ENCODE measurements at places on chromosomes 5 and 9. TPM values are rescaled to one million over a fixed set of nuclear protein-coding genes. Genes with fewer than 3 reads are reported as not detected.

Gene GADD45G
- not detected for polyA plus RNA-seq

Gene PPP1R26
- polyA plus RNA-seq = 15.0 TPM

Gene PCDHAC2
- polyA plus RNA-seq = not detected

Gene CDH12
- 1.7 TPM for polyA plus RNA-seq

Gene TLR4
- polyA plus RNA-seq = not detected

Gene GHR
- not detected for polyA plus RNA-seq

- no peaks in the 10 kb centered on the region for H3K36me3 ChIP-seq
- H3K4me3 ChIP-seq = no peak overlapping the region
- no peaks in the 10 kb centered on the region for H3K4me1 ChIP-seq
Measured at GRCh38 chr9:10571699-10572098, 41.1 kb downstream of the PTPRD start.

DNA sequence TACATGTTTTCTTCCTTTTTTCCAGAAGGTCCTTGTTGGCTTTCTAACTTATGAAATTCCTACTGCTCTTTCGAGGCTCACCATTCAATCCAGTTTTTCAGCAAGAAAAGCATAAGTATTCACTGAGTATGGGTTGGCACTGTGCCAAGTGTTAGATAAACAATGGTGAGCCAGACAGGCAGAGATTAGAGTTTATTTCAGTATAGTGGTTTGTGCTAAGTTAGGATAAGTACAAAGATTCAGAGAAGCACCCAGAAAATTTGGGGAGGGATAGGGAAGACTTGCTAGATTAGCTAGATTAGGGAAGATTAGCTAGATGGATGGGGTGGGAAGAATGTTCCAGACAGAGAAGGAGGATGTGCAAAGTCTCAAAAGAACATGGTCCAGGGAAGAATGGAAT lies 122.9 kb downstream of the OXCT1 start:
- no peaks in the 10 kb centered on the region for H3K27me3 ChIP-seq
- H3K27ac ChIP-seq = no peak overlapping the region
- no peak for DNase-seq
- H3K4me1 ChIP-seq = no peaks in the 10 kb centered on the region
- peaks cover 26% of the 10 kb centered on the region for H3K36me3 ChIP-seq

DNA sequence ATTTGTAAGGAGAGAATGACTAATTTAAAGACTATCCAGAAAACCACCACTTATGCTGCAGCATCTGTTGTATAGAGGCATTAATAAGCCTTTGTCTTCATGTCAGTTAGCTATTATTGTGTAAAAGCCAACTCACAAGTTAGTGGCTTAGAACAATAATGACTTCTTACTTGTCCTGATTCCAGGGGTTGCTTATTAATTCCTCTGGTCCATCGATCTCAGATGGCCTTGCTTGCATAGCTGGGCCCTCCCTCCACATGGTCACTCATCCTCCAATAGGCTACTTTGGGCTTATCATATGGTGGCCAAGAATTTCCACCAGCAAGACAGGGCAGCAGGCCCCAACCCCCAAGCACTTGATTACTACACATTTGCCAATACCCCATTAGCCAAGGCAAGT lies 44.5 kb upstream of the STK32A start:
- no peaks in the 10 kb centered on the region for H3K36me3 ChIP-seq
- H3K4me1 ChIP-seq = no peaks in the 10 kb centered on the region
- H3K27me3 ChIP-seq = no peaks in the 10 kb centered on the region
- H3K27ac ChIP-seq = no peak overlapping the region
- DNase-seq = no peak

- no peak for DNase-seq
- no peak overlapping the region for H3K4me3 ChIP-seq
- no peak overlapping the region for H3K27ac ChIP-seq
- no peaks in the 10 kb centered on the region for H3K36me3 ChIP-seq
- H3K27me3 ChIP-seq = no peaks in the 10 kb centered on the region
Measured at GRCh38 chr5:116135344-116135743, 50.5 kb downstream of the COMMD10 start.

DNA sequence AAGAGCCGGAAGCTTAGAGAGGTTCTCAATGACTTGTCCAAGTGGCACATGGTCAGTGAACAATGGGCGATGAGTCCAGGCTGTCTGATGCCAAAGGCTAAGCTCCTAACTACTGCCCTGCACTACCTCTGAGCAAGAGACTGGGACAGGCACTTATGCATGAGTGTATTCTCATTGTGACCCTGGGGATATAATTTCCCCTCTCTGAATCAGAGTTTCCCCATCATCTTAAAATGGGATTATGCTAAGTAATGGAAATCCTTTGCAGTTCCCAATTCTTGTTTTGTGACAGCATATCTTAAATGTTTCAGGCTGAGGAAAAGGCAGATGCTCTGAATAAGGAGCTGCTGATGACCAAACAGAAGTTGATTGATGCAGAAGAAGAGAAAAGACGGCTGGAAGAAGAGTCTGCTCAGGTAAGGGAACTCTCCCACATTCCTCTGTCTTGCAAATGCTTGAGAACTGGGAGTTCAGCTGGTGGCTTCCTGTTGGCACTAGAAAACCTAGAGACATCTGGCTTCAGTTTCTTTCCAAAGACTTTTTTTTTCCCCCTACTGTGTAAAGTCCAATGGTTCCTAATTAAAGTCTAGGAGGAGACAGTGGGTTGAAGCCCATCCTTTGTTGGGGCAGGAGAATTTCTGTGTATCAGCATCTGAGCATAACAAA lies 64.1 kb downstream of the GPR21 start:
- peaks cover 65% of the 10 kb centered on the region for H3K36me3 ChIP-seq
- no peak overlapping the region for H3K4me3 ChIP-seq
- DNase-seq = no peak

DNA sequence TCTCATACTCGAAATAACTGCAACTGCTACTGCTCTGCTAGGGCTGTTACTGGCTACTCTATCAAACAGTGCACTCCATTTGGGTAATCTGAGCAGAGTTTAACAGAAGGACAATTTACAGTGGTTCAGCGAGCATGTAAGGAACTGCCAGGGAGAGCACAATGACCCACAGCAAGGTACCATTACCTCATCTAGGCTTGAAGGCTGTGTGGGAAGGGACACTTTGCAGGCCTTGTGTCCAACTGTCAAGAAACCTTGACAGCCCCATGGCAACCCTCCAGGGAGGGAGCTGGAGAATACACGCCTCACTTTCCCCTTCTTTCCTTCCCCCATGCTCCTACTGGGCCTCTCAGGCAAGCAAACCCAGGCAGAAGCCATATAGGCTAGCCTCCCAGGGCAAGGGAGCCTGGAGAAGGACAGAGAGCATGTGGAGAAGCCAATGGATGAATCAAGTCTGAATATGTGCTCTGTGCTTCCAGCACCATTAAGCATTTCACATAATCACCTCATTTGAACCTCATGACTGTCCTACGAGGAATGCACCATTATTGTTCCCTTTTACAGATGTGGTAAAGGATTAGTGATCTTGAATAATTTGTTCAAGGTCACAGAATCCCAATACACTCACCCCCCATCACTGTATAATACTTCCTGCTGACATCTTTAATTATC lies 49.9 kb upstream of the JAK2 start:
- peaks cover 25% of the 10 kb centered on the region for H3K4me1 ChIP-seq
- H3K4me3 ChIP-seq = no peak overlapping the region
- no peaks in the 10 kb centered on the region for H3K27me3 ChIP-seq
- H3K27ac ChIP-seq = no peak overlapping the region

GRCh38 chr5:167511-167910 lies 23.8 kb upstream of the LRRC14B start:
- no peak for DNase-seq
- peaks cover 67% of the 10 kb centered on the region for H3K27me3 ChIP-seq
- peaks cover 22% of the 10 kb centered on the region for H3K4me1 ChIP-seq
- H3K27ac ChIP-seq = no peak overlapping the region
- H3K36me3 ChIP-seq = no peaks in the 10 kb centered on the region

DNA sequence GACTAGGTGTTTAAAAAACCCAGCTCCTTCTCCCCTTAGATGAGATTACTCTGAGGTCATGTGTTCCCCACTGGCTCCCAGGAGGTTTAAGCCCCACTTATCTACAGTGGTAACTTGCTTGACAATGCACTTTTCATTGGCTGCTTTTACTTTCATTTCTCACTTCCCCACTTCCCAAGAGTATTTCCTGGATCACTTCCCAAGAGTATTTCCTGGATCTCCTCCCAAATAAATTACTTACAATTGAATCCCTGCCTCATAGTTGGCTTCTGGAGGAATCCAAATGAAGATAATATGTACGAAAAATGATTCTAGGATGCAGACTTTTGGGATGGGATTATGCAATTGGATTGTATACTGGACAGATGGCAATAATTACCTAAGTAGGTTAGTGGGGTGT lies 47.1 kb upstream of the CHSY3 start:
- no peaks in the 10 kb centered on the region for H3K36me3 ChIP-seq
- DNase-seq = no peak
- no peaks in the 10 kb centered on the region for H3K27me3 ChIP-seq
- H3K27ac ChIP-seq = no peak overlapping the region
- no peak overlapping the region for H3K4me3 ChIP-seq

DNA sequence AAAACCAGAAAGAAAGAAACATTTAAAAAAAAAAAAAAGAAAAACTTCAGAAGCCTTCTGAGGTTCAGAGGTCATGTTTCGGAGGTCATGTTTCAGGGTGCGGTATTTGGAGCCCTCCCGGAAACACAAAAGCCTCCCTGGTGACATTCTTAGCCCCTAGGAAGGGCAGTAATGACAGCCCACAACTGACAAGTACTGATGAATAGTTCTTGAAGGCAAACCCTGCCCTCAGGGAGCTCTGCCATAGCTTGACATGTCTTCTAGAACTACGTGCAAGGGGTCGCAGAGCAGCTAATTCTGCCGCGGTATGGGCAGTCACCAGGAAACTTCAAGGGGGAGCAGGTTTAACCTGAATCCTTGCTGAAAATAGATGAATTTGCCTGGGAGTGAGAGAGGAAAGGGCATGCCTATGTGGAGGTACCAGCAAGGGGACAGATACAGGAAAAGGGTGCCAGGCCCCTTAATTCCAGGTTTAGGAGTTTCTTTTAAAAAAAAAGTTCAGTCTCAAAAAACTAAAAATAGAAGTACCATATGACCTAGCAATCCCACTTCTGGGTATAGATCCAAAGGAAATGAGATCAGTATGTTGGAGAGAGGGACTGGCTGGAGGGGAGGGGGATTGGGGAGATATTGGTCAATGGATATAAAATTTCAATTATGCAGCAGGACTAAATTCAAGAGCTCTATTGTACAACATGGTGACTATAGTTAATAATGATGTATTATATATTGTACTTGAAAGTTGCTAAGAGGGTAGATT lies 98.4 kb downstream of the C9orf152 start:
- DNase-seq = no peak
- H3K27ac ChIP-seq = no peak overlapping the region
- H3K36me3 ChIP-seq = no peaks in the 10 kb centered on the region
- no peak overlapping the region for H3K4me3 ChIP-seq
- no peaks in the 10 kb centered on the region for H3K4me1 ChIP-seq

GRCh38 chr5:92758552-92758951 lies 822.5 kb downstream of the NR2F1-AS1 start:
- no peak overlapping the region for H3K27ac ChIP-seq
- H3K36me3 ChIP-seq = no peaks in the 10 kb centered on the region
- no peaks in the 10 kb centered on the region for H3K27me3 ChIP-seq

GRCh38 chr5:72018143-72018803 lies 89.0 kb upstream of the MAP1B start:
- no peaks in the 10 kb centered on the region for H3K36me3 ChIP-seq
- peaks cover 6% of the 10 kb centered on the region for H3K4me1 ChIP-seq
- H3K27ac ChIP-seq = no peak overlapping the region
- peak; percentile 70 for DNase-seq
- H3K27me3 ChIP-seq = peaks cover 8% of the 10 kb centered on the region
- no peak overlapping the region for H3K4me3 ChIP-seq

- H3K27me3 ChIP-seq = no peaks in the 10 kb centered on the region
- no peaks in the 10 kb centered on the region for H3K36me3 ChIP-seq
- peaks cover 7% of the 10 kb centered on the region for H3K4me1 ChIP-seq
Measured at GRCh38 chr9:94904806-94905205, 178.3 kb downstream of the AOPEP start.

DNA sequence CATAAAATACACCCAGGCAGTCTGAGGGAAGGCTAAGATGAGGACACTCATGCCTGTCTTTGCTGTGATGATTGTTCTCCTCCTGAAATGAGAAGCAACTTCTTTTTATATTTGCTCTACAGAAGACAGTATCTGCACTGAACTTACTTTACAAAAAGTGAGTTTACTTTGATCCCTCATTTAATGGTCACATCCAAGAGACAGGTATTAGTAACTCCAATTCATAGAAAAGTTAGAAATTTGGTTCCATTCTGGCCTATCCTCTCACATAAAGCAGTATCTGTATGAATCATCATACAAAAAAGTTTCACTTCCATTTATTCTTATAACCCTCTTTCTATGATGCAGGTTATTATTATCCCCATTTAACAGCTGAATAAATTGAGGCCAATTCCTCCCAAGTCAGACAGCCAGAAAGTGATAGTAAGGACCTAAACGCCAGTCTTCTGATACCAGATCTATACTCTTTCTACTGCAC lies 15.2 kb downstream of the TSTD2 start:
- H3K27ac ChIP-seq = no peak overlapping the region
- no peak overlapping the region for H3K4me3 ChIP-seq
- DNase-seq = no peak
- H3K27me3 ChIP-seq = no peaks in the 10 kb centered on the region

GRCh38 chr5:124678468-124678867 lies 68.0 kb downstream of the ZNF608 start:
- no peaks in the 10 kb centered on the region for H3K36me3 ChIP-seq
- no peak for DNase-seq
- H3K27me3 ChIP-seq = no peaks in the 10 kb centered on the region

DNA sequence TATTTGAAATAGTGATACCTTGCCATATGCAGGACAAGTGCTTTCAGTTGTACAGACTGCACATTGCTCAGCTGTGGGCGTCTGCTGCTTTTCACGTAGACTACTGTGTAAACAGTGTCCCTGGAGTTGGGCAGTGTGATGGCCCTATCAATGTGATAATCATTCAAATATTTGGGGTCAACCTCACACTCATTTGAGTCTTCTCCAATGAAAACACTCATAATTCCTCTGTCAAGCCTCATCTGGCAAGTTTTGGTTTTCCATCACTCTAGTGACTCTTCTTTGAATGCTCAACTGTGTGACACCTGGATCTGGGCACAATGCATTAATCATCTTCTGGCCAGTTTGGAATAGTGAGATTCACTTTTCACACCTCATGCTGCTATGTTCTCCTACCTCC lies 64.4 kb downstream of the UGCG start:
- no peak overlapping the region for H3K27ac ChIP-seq
- no peaks in the 10 kb centered on the region for H3K36me3 ChIP-seq
- H3K4me3 ChIP-seq = no peak overlapping the region
- peaks cover 33% of the 10 kb centered on the region for H3K4me1 ChIP-seq

DNA sequence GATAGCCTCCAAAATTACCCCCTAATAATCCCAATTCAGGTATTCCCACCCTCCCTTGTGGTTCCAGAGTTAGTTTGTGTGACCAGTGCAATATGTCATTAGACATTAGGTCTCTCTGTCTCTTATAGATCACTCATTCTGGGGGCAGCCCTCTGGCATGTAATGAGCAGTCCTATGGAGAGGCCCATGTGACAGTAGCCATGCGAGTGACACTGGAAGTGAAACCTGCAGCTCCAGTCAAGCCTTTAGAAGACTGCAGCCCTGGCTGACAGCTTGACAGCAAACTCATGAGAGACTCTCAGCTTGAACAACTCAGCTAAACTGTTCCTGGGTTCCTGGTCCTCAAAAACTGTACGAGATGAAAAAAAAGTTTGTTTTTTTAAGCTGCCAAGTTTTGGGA lies 54.0 kb upstream of the HSPB3 start:
- H3K27ac ChIP-seq = no peak overlapping the region
- H3K36me3 ChIP-seq = peaks cover 54% of the 10 kb centered on the region
- no peaks in the 10 kb centered on the region for H3K4me1 ChIP-seq
- no peaks in the 10 kb centered on the region for H3K27me3 ChIP-seq

GRCh38 chr9:107064378-107064777 lies 201.4 kb downstream of the ZNF462 start:
- no peaks in the 10 kb centered on the region for H3K27me3 ChIP-seq
- DNase-seq = no peak
- no peaks in the 10 kb centered on the region for H3K36me3 ChIP-seq
- no peak overlapping the region for H3K27ac ChIP-seq
- H3K4me3 ChIP-seq = no peak overlapping the region

Data from K562 (cell line).